ENCODE measurements at places on chromosomes 13 and 19.

DNA sequence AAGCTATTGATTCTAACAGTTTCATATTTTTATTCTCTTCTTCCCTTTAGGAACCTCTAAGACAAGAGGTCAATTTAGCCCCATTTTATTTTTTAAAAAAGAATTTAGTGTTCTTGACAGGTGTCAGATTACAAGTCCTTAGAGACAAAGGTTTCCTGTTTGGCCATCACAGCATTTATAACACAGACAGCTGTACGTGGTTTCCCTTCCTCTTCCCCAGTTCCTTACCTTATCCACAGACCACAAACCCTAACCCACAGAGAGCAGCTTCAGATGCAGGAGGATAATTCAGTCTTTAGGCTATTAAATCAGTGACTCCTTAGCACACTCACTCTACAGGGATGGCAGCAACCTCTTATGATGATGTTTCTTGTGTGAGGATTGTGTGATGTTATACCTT, 1210.1 kb downstream of the DIAPH3 start:
- ATAC-seq: no peak

- no peak for ATAC-seq
Observed at GRCh38 chr13:69418319-69418718, 689.3 kb upstream of the ATXN8OS start.

GRCh38 chr19:39497996-39498797, 550 bp upstream of the DLL3 start:
- ATAC-seq: peak; percentile 13

DNA sequence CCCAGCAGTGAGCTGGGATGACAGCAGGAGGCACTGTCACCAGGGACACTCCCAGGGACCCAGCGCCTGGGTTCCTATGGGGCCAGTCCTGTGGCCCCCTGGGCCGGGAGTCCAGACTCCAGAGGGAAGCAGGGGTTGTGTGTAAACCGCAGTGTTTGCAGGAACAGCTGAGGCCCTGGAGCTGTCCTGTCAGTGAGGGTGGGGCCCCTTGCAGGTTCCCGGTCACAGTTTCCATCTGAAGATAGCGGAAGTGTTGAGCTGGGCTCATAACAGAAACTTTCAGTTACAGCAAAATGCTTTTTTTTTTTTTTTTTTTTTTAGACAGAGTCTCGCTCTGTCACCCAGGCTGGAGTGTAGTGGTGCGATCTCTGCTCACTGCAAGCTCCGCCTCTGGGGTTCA, 17.7 kb upstream of the CSNK1G2 start:
- ATAC-seq: peak; percentile 5

DNA sequence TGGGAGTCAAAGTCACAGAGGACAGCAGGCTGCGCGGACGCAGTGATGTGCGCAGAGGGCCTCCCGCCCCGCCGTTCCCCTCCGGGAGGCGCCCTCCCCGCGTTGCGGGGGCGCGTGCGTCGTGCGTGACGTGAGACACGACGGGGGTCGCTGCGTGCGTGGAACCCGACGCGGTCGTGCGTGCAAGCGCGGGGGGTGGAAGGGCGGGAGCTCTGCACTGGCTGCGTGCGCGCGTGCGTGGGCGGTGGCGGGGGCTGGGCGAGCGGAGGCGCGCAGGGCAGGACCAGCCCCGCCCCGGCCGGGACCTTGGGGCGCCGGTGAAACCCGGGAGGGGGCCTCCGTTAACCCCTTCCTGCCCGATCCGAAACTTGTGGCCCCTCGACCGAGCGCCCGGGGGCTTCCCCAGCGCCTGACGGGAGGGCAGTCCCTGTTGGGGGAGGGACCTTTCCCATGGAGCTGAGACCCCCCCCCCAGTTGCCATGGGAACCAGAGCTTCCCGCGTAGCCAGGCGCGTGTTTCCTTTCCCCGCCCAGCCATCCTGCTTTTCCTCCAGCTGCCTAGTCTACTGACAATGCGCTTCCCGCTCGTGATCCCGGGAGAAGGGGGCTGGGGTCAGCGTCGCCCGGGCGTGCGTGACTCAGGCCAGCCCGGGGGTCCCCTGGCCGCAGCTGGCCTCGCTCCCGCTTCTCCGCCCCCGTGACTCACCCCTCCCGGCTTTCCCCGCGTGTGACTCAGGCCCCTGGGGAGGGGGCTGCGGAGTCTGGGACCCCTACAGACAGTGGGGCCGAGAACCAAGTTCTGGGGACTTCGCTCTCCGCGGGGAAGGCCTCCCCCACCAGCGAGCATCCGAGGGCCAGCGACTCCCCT, 7.3 kb upstream of the HOOK2 start:
- ATAC-seq: peak; percentile 51

- no peak for ATAC-seq
Observed at GRCh38 chr13:74074723-74075122, 59.5 kb downstream of the KLF12 start.

- no peak for ATAC-seq
Observed at GRCh38 chr19:8221161-8221560, 12.0 kb downstream of the CERS4 start.

Data from esophagus mucosa (tissue), 1 donor.